Germinal center (tissue), 1 donor: ENCODE measurements at places on chromosomes 12 and 14.
A peak's percentile ranks its signal among the peaks of the same experiment; 100 is the strongest.

GRCh38 chr14:101062601-101063000, 159.1 kb upstream of the RTL1 start:
- DNase-seq: no peak

- DNase-seq: no peak
These were observed 66.6 kb upstream of the FAR2 start for GRCh38 chr12:29082522-29082921.

GRCh38 chr12:132399092-132400010, 70.0 kb upstream of the GALNT9 start:
- DNase-seq: no peak

DNA sequence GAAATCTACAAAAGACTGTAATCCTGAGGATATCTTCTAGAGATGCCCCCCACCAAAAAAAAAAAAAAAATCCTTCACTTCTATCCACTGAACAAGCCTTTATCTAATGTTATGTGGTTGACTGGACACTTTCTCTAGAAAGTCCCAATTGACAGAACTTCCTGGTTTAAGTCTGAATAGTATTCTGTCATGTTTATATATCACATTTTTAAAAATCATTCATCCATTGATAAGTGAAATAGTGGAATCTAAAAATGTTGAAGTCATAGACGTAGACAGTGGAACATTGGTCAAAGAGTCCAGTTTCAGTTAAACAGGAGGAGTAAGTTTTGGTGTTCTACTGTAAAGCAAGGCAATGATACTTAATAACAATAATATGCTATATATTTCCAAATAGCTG, 297.0 kb downstream of the SSPN start:
- DNase-seq: no peak

DNA sequence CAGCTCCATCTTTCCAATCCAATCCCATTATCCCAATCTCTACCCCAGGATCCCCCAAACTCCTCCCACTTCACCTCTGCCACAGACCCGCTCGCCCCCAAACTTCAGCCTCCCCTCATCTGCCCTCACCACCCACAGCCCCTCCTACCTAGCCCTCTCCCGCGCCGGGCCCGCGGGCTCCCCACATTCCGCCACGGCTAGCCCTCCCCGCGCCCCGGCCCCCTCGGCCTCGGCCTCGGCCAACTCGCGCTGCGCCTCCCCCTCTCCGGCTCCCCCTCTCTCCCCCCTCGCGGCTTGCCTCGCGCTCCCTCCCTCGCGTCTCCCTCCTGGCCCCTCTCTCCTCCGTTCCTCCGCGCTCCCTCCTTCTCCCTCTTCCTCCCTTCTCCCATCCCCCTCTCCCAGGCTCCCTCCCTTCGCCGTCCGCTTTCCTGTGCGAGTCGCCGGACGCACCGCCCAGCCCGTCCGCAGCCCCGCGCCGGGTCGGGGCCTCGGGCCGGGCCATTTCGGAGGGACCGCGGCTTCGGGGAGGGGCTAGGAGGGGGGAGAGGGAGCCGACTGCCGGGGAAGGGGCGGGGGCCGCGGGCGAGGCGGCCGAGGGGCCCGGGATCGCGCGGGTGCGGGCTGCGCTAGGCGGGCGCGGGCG, at the start of gene ATN1:
Gene ATN1, plus strand, starts transcription at position 581 of the 643 bp plus-strand sequence. CDS start 6,043 bp downstream, outside the sequence.
- no peak for DNase-seq

GRCh38 chr14:105118646-105119407, 49.7 kb downstream of the JAG2 start:
- no peak for DNase-seq

GRCh38 chr14:68392393-68393141, 400.3 kb downstream of the ZFP36L1 start:
- no peak for DNase-seq

DNA sequence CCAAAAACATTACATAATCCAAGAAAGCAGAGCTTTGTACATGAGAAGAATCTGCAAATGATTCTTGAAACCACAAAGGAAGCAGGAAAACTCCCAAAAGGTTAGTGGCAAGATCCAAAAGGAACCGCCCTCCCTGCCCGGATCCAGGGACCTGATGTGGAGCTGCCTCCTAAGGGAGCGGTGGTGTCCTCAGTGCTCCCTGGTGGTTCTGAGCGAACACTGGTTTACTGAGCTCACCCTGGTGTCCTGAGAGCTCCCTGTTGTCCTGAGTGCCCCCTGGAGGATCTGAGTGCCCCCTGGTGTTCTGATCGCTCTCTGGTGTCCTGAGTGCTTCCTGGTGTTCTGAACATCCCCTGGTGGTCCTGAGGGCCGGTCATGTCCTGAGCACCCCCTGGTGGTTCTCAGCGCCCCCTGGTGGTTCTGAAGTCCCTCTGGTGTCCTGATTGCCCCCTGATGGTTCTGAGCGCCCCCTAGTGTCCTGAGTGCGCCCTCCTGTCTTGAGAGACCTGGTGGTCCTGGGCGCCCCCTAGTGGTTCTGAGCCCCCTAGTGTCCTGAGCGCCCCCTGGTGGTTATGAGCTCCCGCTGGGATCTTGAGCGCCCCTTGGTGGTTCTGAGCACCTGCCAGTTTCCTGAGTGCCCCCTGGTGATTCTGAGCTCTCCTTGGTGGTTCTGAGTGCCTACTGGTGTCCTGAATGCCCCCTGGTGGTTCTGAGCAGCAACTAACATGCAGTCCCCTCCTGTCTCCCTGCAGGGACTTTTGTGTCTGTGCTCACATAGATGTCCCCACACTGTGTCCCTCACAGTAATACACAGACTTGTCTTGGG, 891.1 kb downstream of the TMEM121 start:
- DNase-seq: peak; percentile 85

- no peak for DNase-seq
These were observed 9.1 kb upstream of the CDC42BPB start for GRCh38 chr14:103066399-103066798.

- DNase-seq: no peak
These were observed 28.5 kb upstream of the NFYB start for GRCh38 chr12:104166465-104166864.

GRCh38 chr12:129673806-129674205, 230.0 kb downstream of the TMEM132D start:
- no peak for DNase-seq

- no peak for DNase-seq
These were observed 67.6 kb downstream of the GTF2A1 start for GRCh38 chr14:81153187-81153586.

GRCh38 chr12:78584695-78585094, 279.9 kb upstream of the SYT1 start:
- DNase-seq: no peak

DNA sequence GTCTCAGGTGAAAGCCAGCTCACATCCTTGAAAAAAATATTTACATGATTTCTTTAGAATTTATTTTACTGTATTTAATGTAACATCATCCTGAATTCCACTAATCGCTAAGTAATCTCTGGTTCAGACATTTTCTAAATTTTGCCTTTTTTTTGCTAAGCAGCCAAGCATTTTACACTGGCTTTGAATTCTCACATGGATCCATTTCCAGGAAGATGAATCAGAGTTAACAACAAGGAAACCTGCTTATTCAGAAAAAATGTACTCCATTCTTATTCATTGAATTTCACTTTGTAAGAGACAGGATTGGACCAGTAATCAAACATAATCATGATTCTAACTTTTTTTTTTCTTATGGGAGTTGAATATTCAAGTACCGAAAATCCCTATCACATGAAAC, 1785.1 kb upstream of the FLRT2 start:
- no peak for DNase-seq

GRCh38 chr12:47164724-47165439, 85.1 kb upstream of the AMIGO2 start:
- DNase-seq: no peak

GRCh38 chr12:32470936-32471470, 71.6 kb downstream of the FGD4 start:
- DNase-seq: no peak

- no peak for DNase-seq
These were observed 6.5 kb upstream of the GLT8D2 start for GRCh38 chr12:104056419-104056972.

DNA sequence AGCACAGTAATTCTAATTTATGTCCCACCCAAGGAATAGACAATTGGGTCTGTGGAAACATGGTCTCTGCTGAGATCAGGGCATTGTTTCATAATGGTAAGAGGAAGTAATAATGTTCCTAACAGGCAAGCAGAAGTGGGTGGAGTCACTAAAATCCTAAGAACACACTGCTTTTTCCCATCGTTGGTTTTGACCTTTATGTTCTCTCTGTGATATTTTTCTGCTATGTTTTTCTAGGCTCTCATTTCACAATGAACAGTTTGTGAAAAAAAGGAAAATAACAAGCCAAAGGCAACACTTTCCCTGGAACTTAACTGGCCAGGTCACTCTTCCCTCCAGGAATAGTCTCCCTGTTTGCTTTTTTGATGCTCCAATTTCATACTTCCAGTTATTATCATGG, 80.6 kb upstream of the OVCH1 start:
- DNase-seq: no peak

- peak; percentile 25 for DNase-seq
These were observed 40.0 kb upstream of the DAAM1 start for GRCh38 chr14:59148334-59148900.

- no peak for DNase-seq
These were observed 53.6 kb downstream of the C12orf42 start for GRCh38 chr12:103442182-103442555.

- no peak for DNase-seq
These were observed 645.2 kb downstream of the MED13L start for GRCh38 chr12:115632308-115632707.

DNA sequence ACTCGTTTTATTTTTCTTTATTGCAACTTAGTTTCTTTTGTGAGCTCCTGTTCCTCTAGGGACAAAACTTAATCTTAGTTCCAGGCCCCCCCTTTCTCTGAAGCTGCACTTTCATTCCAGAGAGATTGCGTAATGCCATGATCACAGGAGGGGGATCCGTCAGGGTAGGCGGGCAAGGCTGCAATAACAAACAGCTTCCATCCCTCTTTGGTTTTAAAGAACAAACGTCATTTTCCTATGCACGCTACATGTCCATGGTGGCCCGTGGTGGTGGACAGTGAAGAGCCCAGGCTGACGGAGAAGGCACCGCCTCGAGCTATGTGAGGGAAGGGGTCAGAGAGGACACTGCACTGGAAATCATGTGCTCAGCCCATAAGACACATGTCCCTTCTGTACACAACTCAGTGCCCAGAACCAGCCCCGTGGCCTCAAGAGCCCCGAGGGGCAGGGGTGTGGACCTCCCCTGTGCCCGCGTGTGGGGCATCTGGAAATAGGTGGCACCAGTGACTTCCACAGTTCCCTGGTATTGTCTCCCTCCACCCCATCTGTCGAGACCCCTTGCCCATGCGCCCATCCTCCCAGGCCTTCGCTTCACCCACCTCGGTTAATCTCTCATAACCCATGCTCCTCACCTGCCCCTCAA, 161.4 kb downstream of the ADGRD1 start:
- no peak for DNase-seq

DNA sequence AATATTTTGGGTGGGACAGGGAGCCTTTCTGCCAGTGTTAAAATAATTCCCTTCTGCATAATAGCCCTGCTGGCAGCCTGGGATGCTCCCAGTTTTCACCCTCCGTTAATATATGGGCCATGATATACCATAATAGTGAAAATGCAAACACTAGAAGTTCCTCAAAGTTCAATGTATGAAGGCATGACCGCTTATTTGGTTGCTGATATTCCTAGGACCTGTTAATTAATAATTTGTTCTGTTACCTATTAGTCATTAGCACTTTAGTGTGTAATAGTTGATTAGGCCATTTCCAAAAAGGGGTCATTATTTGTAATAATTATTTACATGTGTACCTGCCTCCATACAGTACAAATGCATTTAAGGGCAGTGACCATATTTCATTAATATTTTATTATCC, 20.4 kb downstream of the NR1H4 start:
- no peak for DNase-seq

- DNase-seq: peak; percentile 58
These were observed 102.8 kb upstream of the BCAT1 start for GRCh38 chr12:25051656-25052195.

DNA sequence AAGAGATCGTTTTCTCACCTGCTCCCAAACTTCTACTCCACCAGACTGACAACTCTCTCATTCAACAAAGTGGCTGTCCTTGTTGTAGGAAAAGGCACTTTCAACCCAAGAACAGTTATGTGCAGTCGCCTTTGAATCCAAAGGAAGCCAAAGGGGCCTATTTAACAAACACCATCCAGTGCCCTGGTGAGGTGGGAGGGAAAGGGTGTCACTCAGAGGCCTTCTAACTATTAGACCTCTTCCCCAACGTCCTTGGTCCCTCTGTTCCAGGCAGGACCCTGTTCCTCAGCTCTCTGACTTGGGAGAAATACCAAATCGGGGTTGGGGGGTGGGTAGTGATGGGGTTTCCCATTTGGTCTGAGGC, 3.2 kb downstream of the SIX4 start:
- DNase-seq: no peak

DNA sequence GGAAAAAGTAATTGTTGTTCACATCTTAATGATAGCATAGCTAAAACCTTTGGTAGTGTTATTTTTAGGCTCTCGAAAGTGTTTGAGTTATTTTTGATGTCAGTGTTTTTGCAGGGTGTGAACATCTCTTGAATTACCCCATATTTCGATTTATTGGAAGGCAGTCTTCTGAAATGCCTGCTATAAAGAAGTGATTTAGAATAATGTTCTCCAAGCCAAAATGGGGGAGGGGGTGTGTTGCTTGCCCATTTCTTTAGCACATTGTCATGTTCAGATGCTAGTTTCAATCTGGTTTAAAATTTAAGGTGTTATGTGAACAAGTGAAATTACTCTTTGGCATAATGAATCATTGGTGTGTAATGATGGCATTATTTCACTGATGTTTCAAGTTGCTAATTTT, 110.6 kb downstream of the SYNE2 start:
- DNase-seq: no peak

DNA sequence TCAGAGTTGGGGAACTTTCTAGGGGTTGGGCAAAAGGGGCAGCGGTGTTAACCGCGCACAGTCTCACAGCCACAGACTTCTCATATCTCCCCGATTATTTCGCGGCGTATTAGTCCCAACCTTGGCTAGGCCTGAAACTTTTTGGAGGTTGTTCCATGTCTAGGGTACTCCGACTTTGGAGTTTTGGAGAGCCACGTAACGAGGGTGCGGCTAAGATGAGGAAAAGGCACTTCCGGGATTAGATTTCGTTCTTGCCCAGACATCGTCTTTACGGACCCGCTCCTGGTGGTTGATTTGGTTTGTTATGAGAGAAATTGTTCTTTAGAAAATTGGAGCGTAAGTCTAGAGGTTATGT, 513 bp downstream of the CCNK start:
- peak; percentile 33 for DNase-seq

DNA sequence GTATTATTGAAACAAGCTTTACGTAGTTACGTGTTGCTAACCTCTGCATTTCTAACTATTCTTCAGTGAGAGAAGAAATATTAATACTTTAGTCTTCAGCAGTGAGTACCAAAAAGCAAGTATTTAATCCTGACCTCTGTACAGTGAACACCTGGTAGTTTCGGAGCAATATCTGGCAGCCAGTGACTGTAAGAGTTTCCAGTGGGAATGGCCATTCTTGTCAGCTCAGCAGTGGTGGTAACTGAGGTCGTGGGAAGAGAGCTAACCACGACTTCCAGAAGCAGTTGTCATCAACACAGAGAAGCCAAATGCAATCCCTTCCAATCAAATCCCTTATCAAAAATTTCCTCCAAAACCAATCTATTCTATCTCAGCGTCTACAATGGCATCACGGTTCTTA, 1500.2 kb upstream of the FLRT2 start:
- DNase-seq: no peak
